T-helper 22 cell (primary cell): ENCODE measurements at places on chromosomes 12 and 14.

- no peak for DNase-seq
These were observed 95.1 kb downstream of the EP400 start for GRCh38 chr12:132044661-132045412.

- no peak for DNase-seq
These were observed 97.8 kb downstream of the SEC23A start for GRCh38 chr14:39005044-39005880.

- no peak for DNase-seq
These were observed 236.1 kb upstream of the DDHD1 start for GRCh38 chr14:53389202-53389601.

- DNase-seq: no peak
These were observed 95.2 kb upstream of the TBX3 start for GRCh38 chr12:114779186-114779585.

GRCh38 chr12:120092551-120093335 is 23.8 kb downstream of the RAB35 start:
- DNase-seq: no peak

DNA sequence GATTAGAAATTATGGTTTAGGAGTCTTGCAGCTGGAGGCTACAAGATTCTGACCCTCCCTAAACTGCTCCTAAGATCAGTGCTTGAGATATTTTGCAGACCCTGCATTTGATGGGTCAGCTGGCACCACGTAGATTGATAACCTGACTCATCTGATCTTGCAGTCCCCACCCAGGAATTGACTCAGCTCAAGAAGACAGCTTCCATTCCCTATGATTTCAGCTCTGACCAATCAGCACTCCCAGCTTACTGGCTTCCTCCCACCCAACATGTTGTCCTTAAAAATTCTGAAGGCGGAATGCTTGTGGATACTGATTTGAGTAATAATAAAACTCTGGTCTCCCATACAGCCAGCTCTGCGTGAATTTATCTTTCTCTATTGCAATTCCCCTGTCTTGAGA is 23.2 kb upstream of the MTHFD1 start:
- DNase-seq: no peak

DNA sequence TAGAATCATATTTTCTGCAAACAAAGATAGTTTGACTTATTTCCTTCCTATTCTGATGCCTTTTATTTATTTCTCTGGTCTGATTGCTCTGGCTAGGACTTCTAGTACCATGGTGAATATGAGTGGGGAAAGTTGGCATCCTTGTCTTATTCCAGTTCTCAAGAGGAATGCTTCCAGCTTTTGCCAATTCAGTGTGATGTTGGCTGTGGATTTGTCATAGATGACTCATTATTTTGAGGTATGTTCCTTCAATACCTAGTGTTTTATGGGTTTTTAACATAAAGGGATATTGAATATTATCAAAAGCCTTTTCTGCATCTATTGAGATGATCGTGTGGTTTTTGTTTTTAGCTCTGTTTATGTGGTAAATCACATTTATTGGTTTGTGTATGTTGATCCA is 139.4 kb upstream of the CNTN1 start:
- no peak for DNase-seq

- no peak for DNase-seq
These were observed 5.5 kb upstream of the VASH1 start for GRCh38 chr14:76755610-76756370.

DNA sequence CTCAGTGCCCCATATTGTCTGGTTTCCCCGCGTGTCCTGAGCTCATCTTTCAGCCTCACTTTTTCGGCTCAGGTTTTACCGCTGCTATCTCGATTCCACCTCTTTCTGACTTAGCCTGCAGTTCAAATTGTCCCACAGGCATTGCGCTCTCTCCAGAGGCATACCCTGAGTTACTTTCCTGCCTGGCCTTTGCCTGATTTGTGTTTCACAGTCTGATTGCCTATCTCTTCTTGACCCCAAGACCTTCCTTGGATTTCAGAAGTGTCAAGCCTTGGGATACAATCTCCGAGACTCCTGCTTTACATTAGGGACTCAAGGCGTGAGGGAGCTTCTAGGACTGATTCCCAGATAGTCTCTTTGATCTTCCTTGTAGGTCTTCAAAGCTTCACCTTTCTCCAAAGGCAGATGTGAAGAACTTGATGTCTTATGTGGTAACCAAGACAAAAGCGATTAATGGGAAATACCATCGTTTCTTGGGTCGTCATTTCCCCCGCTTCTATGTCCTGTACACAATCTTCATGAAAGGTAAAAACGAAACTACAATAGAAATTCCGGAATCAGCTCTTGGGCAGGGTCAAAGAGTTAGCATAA is 629 bp downstream of the LETMD1 start:
- no peak for DNase-seq

GRCh38 chr12:1935700-1936378 is 17.4 kb upstream of the CACNA2D4 start:
- DNase-seq: no peak

- DNase-seq: no peak
These were observed 51.7 kb downstream of the TRHDE start for GRCh38 chr12:72323881-72324280.

GRCh38 chr14:94536836-94537235 is 24.4 kb upstream of the SERPINA4 start:
- DNase-seq: no peak

- no peak for DNase-seq
These were observed 171.5 kb upstream of the EEA1 start for GRCh38 chr12:93100610-93101009.

GRCh38 chr14:33812601-33813000 is 138.3 kb downstream of the EGLN3 start:
- no peak for DNase-seq

DNA sequence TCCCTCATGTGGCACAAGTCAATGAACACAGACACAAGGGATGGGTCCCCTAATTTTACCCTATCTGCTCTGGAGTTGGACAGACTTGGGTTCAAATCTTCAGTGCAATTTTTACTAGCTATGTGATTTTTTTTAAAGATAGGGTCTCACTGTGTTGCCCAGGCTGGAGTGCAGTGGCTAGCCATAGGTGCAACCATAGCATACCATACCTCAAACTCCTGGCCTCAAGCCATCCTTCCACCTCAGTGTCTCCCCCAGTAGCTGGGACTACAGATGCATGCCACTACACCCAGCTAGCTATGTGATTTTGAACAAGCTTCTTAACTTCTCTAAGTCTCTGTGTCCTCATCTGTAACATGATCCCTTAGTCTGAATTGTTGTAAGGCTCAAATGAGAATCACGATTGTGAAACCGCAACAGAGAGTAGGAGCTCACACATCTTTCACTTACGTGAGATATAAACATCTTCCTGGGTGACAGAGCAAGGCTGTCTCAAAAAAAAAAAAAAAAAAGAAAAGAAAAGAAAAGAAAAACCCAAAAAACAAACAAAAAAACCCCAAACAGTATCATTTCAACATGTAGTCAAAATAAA is 4.7 kb downstream of the CALCOCO1 start:
- DNase-seq: no peak

GRCh38 chr12:71578694-71579258 is 84.9 kb downstream of the ZFC3H1 start:
- DNase-seq: no peak

DNA sequence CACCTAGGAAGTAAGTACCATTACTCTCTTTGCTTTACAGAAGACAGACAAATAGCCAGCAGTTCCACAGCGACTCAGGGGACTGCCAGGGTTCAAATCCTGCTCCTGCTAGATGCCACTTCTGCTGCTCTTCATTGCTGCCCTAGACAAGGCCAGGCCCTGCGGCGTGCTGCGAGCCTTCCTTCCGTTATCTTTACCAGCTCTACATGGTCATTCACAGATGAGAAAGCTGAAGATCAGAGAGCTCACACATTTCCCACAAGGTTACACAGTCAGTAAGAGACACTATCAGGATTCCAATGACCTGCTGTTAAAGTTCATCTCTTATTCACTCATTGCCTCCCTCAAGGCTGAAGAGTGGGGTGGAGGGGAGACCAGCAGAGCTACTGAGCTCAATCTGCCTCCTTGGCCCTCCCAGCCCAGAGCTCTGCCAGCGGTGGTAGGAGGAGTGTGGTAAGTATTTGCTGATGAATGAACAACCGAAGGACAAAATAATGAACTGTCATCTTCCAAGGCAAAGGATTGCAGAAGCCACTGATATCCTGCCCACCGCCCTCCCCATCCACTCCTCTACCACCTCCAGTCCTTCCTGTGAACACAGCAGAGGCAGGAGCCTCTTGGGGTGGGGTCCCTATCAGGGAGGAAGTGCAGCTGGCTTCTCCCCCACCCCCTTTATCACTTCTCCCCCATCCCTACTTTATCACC is 14.6 kb upstream of the HDAC7 start:
- no peak for DNase-seq

- DNase-seq: no peak
These were observed 2.2 kb upstream of the EIF2S3B start for GRCh38 chr12:10503460-10503859.

DNA sequence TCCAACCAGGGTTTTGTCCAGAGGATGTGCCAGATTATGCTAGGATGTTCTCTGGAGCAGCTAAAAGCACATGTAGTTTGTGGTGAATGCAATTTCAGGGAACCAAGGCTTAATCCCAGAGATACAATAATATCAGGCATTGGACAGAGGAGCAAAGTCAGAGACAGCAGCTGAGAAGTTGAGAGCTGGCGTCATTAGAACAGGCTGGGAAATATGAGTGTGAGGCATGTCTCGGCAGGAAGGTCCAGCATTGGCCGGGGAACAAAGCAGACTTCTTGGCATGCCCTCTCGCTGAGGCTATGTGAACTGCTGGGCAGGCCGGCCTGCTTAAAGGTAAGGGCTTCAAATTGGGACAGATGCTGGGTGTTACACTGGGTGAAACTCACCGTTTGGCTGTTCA is 125.4 kb downstream of the CAND1 start:
- no peak for DNase-seq

DNA sequence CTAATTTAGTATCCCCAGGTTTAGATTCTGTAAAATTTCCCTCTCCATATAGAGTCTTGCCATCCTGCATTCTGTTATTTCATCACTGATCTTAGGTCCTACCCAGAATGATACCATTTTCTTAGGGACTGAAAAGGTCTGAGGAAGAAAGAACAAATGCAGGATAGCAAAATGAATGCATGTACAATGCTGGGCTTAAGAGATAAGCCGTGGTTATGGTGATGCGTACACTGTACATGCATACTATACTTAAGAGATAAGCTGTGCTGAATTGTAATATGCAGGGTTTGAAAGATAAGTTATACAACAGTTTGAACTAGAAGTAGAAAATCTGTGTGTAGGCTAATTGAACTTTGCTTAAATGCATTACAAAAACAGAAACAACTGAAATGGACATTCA is 416.2 kb downstream of the C12orf50 start:
- DNase-seq: no peak

GRCh38 chr14:64864258-64864657 is 15.4 kb downstream of the SPTB start:
- no peak for DNase-seq

DNA sequence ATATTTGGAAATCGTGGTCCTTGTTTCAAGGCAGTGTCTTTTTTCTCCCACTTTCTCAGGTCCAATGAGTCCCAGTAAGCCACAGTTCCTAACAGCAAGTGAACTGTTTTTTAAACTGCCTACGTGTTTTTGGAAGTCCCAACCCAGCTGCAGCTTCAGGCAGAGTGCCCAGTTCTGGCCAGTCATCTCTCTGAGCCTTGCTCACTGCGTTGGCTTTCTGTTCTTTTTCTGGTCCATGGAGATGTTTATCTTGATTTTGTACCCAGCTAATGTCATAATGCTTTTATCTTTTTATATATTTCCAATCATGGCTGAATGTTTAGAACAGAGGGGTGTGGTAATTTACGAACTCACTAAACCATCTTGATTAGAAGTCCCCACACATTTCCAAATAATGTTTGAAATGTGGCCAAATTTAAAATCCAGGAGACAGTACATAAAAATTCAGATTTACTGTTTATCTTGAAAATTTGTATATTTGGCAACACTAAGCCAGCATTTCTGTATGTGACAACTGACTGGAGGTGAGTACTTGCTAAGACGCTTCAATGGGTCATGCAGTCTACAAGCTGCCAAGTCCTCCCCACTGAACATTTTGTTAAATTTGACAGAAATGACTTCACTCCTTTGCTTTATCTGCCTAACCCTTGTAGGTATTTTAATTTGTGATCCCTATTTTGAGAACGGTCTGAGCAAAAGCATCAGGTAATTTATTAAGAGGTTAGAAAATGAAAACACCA is 46.1 kb upstream of the OTOGL start:
- no peak for DNase-seq

DNA sequence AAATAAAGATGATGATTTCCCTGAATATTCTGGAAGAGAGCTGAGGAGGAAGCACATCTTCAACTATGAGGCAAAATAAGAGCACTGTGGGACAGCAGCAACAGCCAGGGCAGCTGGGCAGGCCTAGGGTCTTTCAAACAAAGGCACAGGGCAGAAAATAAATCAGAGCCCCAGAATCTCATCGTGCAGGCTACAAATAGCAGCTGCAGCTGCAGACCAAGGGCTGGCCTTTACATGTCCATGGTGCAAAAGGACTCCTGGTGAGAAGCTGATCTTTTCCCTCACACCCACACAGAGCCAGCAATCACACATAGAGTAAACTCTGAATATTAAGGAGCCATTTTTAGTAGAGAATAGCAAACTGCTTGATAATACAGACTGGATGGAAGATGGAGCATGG is 13.6 kb upstream of the MYBPC1 start:
- DNase-seq: no peak

DNA sequence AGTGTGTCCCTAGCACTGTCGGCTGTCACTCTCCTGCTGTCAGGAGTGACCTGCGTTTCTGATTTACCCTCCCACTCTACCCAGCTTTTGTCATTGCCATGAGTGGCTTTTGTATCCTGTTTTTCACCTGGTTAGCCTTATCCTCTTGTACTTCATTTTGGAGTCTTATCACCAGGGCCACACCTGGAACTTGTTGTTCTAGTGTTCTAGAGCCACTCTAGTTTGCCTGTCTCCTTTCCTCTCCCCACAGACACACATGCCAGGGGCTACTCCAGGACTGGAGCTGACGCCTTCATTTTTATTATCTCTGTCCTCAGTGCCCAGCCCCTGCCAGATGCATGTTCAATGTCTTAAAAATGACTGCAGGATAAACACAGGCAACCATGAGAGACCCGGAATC is 34.2 kb downstream of the ZC3H14 start:
- no peak for DNase-seq

DNA sequence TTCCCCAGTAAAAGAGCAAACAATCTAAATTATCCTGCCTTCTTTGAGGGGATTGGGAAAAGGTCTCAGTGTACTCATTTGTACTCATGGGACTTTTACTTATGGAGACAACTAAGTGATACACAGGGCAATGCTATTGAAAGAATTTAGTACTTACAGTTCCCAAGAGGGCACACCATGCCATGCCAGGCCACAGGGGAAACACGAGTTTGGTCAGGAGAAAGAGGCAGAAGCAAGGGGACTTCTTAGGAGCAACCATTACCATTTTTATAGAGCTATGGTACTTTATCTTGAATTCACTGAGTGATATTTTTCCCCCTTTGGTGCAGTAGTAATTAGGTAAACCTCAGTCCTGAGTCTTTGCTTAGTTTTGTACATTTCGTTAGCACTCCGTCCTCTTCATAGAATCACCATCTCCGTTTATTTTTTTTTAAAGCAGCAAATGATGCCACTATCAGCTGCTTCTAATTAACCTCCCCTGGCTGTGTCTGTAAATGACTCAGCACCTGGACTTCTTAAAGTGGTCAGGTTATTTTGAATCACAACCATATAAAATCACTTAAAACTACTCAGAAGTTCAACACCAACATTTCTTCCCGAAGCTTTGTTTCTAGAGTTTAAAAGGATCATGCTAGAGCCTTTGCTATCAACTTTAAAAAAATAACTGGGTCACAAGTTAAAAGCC is 5.9 kb upstream of the WASHC3 start:
- no peak for DNase-seq

- no peak for DNase-seq
These were observed 144.5 kb upstream of the PLEKHG7 start for GRCh38 chr12:92558215-92558773.

GRCh38 chr12:104109446-104110271 is 28.4 kb downstream of the NFYB start:
- no peak for DNase-seq
